Activated B cell treated with CpG ODN at 0.5 μM for 24 hours (primary cell): ENCODE measurements at places on chromosomes 1 and 21.

- no peak overlapping the region for H3K4me3 ChIP-seq
- H3K27me3 ChIP-seq: peaks cover 6% of the 10 kb centered on the region
- H3K4me1 ChIP-seq: no peaks in the 10 kb centered on the region
- no peak for DNase-seq
Observed at GRCh38 chr1:113453771-113454083, 63.4 kb downstream of the MAGI3 start.

DNA sequence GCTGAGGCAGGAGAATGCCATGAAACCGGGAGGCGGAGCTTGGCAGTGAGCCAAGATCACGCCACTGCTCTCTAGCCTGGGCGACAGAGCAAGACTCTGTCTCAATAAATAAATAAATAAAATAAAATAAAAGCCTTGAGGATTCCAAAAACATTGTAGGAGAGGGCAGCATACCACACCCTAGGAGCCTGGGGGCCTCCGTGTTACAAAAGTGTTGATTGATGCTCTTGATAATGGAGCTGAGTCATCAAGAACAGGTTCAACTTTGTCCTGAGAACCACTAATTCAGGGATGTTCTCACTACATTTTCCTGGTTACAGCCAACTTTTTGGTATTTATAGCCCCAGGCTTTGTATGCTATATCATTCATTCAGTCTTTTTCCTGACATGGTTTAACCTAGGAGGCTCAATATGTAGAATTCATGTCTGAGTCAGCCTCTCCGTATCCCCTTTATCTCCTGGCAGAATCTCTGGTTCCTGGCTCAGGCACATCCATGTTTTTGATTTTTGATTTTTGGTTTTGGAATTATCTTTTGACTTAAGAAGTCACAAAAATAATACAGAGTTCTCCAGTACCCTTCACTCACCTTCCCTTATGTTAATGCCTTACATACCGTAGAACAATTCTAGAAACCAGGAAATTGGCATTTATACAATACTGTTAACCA, 69.4 kb downstream of the LRRC8D start:
- H3K4me3 ChIP-seq: no peak overlapping the region
- H3K4me1 ChIP-seq: peaks cover 3% of the 10 kb centered on the region
- peaks cover 15% of the 10 kb centered on the region for H3K36me3 ChIP-seq
- no peak for DNase-seq

GRCh38 chr1:201537891-201538611, 876 bp upstream of the NAV1 start:
- H3K4me1 ChIP-seq: peaks cover 28% of the 10 kb centered on the region
- peak overlapping the region; percentile 76 for H3K4me3 ChIP-seq
- no peak overlapping the region for H3K27ac ChIP-seq
- no peaks in the 10 kb centered on the region for H3K36me3 ChIP-seq
- no peak for DNase-seq
- peaks cover 44% of the 10 kb centered on the region for H3K27me3 ChIP-seq

DNA sequence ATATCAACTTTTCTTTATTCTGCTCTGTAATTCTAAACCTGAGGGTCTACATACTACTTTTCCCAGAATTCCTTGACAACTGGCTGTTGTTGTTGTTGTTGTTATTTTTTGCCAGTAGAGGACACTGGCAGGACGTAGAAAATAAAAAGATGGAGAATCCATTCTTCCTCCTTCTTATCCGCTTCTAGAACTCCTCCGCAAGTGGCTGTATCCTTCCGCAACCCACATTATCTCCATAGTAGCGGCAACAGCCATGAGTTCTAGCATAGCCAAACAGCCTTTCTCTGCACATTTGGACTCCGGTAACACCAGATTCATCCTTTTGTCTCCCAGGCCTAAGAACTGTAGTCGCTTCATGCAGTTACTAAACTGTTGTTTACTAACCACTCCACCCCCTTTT, 91.1 kb upstream of the CACHD1 start:
- H3K36me3 ChIP-seq: no peaks in the 10 kb centered on the region
- peaks cover 5% of the 10 kb centered on the region for H3K27me3 ChIP-seq
- H3K4me3 ChIP-seq: no peak overlapping the region
- no peak for DNase-seq
- H3K4me1 ChIP-seq: no peaks in the 10 kb centered on the region

DNA sequence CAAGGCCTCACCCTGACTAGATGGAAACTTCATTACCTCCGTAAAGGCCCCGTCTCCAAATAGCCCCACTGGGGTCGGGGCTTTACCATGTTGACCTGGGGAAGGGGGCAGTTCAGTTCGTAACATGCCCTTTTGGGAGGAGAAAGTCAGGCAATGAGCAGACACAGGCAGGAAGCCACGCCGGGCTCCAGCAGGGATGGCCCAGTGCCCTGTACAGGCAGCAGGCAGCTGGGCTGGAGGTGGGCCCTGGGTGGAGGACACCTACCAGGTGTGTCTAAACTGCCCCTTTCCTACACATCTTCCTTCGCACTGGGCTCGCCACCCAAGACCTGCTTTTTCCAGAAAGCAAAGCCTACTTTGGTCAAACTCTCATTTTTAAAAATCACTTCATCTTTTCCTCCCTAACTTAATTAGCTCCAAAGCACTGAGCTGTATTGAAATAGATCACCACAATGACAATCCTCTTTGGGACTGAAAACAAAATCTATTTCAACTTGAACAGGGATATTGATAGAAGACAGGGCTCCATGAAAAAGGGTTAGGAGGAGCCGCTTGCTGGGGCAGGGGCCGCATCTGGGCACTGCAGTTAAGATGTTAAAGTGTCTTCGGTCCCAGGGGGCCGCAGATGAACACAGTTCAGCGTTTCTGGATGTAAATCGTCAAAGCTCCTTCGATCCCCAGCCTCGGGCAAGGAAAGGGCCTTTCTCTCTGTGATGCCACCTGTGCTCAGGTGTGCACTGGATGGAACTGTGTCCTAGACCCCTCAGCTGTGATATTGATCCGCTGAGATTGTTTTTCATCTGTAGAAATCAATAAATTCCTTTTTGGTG, 104.6 kb downstream of the PDE9A start:
- DNase-seq: no peak
- H3K27ac ChIP-seq: no peak overlapping the region
- H3K4me3 ChIP-seq: no peak overlapping the region
- no peaks in the 10 kb centered on the region for H3K36me3 ChIP-seq
- H3K27me3 ChIP-seq: no peaks in the 10 kb centered on the region

DNA sequence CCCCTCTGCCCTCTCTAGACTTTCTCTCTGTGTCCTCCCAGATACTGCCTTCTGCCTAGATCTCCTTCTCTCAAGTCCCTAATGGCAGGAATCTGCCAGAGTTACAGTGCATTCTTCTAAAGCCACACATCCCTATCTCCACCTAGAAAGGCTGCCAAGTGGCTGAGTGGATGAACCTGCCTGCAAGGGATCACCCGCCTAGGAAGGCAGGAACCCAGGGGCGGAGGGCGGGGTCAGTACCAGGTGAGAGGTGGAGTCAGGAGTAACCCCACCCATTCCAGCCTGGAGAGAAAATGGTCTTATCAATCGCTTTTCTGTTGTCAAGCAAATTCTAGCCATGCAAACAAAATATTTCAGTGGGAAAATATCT, 60.8 kb downstream of the BCAR3 start:
- no peak for DNase-seq
- no peak overlapping the region for H3K27ac ChIP-seq
- peaks cover 46% of the 10 kb centered on the region for H3K4me1 ChIP-seq
- no peaks in the 10 kb centered on the region for H3K36me3 ChIP-seq
- no peak overlapping the region for H3K4me3 ChIP-seq
- H3K27me3 ChIP-seq: no peaks in the 10 kb centered on the region

DNA sequence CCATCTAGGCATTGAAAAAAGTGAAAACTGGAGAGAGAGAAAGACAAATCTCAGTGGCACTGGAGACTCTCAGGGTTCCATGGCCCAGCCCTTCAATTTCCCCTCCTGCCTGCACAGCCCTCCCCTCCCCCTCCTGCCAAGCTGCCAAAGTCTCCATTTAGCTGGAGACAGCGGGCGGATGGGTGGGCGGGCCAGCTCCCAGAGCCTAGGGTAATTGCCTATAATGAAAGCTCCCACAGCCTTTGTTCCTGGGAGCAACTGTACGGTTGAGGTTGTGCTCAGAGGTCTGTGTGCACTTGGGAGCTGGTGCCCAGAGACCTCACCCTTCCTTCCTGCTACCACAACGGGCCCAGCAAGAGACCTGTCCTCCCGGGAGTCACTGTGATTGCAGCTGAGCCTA, 89.6 kb downstream of the NAV1 start:
- H3K4me3 ChIP-seq: no peak overlapping the region
- DNase-seq: no peak
- H3K4me1 ChIP-seq: no peaks in the 10 kb centered on the region
- no peaks in the 10 kb centered on the region for H3K27me3 ChIP-seq

DNA sequence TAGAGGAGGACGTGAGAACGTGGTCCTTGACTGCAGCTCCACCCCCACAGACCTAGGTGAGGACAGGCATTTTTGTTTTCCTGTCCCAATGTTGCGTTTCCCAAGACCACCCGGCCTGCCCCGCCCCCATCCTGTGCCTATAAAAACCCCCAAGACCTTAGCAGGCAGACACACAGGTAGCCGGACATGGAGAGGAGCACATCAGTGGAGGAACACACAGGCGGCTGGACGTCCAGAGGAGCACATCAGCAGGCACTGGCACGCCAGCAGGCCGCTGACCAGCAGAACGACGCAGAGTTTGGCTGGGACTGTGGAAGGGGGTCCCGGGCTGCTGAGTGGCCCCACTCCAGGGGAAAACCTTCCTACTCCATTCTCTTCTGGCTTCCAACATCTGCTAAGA, 12.7 kb upstream of the HMGCL start:
- peak; percentile 16 for DNase-seq
- H3K27ac ChIP-seq: peak overlapping the region; percentile 63
- H3K4me1 ChIP-seq: peaks cover 10% of the 10 kb centered on the region
- no peaks in the 10 kb centered on the region for H3K36me3 ChIP-seq

GRCh38 chr1:71047635-71048607, at the start of gene PTGER3:
TSS of gene PTGER3 (minus strand) at chr1:71047816. CDS start at chr1:71047577, 239 bp downstream.
- peak within 1 kb of the TSS; percentile 81 for H3K4me3 ChIP-seq
- peaks cover 17% of the 10 kb centered on the region for H3K4me1 ChIP-seq
- DNase-seq: peak; percentile 39
- peaks cover 39% of the 10 kb centered on the region for H3K27me3 ChIP-seq

- H3K4me1 ChIP-seq: no peaks in the 10 kb centered on the region
- H3K27ac ChIP-seq: no peak overlapping the region
- no peak overlapping the region for H3K4me3 ChIP-seq
Observed at GRCh38 chr1:103087256-103087655, 21.1 kb downstream of the COL11A1 start.

DNA sequence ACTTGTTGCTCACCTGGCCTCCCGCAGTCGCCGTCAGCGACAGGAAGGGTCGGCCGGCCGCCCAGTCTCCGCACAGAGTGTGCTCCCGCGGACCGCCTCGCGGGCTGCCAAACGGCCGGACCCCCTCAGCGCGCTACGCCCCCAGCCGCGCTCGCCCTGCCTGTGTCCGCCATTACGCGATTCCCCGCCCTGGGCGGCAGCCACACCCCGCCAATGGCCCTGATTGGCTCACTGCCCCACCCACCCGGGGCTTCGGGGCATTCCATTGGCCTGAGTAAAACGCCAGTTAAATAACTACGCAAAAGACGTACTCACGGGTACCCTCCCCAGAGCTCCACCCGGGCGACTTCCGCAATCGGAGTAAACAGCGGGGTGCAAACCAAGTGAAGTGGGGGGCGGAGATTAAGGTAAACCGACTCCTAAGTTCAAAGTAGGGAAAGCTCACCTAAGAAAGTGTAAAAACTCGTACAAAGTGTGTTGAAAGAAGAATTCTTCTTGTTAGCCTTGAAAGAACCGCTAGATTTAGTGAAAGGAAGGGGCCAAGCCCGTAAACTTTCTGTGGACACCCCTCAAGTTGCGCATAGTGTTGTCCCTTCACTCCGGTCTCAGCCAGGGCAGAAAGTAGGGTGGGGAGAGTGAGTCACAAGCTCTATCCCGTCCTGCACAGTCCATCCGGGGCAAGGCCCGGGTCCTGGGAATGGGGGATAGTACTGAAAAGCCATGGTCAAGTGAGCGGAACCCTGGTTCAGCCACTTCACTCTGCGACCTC, at the start of gene WASF2:
TSS of gene WASF2 (minus strand) at position 195 of the 769 bp plus-strand sequence. CDS start 61,277 bp downstream, outside the sequence.
- peaks cover 7% of the 10 kb centered on the region for H3K36me3 ChIP-seq
- peaks cover 59% of the 10 kb centered on the region for H3K4me1 ChIP-seq
- H3K27me3 ChIP-seq: no peaks in the 10 kb centered on the region
- peak; percentile 94 for DNase-seq

DNA sequence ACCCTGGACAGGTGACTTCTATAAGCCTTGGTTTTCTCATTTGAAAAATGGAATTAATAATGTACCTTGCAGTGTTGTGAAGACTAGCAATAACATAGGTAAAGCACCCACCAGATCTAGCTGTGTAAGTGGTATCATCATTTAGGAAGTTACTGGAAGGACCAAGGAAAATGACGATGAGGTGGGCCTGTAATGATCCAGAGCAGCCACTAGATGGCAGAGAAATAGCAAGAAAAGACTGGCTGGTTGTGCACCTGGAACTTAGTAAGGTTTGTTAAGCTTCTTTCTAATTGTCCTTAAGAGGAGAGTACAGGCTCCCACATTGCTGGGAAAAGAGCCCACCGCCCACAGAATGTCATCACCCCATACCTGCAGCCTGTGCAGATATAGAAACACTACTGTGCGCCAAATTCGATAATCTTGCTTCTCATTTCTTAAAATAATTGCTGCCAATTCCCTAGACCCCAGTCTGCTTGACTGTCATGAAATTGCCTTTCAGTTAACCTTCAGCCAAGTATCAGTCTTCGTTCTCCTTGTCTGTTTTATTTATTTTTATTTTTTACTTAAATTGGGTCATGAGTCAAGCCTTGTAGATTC, 37.2 kb downstream of the WNT4 start:
- H3K27ac ChIP-seq: peak overlapping the region; percentile 51
- no peaks in the 10 kb centered on the region for H3K27me3 ChIP-seq
- no peak for DNase-seq
- peaks cover 61% of the 10 kb centered on the region for H3K36me3 ChIP-seq
- peaks cover 52% of the 10 kb centered on the region for H3K4me1 ChIP-seq
